T-helper 1 cell (primary cell): ENCODE measurements at places on chromosomes 16 and 17.

DNA sequence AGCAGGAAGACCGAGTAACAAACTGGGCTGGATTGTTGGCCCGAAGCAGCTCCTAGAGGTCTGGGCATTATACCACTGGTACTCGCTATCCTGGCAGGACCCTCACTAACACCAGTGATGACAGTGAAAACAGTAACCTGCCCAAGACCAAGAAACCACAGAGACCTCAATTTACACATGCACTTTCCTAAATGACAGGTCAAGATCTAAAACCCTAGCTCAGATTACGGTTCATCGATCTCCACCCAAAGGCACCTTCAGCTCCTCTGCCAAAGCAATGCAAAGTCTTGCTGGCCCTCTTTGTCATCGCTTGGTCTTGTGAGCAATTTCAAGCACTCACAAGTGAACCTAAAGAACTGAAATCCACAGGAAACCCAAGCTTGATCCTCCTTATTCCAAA is 1.5 kb downstream of the PIP4K2B start:
- DNase-seq, result no peak

DNA sequence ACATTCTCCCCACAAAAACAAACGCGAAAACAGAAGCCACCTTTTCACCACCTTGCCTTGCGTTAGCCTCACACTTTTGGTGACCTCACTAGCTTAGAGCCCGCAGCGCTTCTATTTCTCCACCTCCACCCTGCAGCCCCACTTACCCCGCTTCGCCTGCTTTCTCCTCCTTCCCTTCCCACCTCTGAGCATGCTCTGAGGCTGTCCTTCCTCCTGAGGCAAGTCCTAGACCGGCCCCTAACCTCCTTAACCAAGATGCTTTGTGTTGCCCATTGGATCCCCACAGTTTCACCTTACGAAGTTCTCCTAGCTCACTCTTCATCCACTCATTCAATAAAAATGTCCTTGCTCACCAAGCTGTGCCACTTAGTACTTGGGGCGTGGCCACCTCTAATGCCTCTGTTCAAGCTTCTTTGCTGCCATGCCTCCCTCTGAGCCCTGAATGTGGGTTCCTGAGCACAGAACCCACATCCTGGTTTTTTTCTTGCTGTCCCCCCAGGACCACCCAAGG is 1.3 kb downstream of the GNGT2 start:
- DNase-seq, result no peak

DNA sequence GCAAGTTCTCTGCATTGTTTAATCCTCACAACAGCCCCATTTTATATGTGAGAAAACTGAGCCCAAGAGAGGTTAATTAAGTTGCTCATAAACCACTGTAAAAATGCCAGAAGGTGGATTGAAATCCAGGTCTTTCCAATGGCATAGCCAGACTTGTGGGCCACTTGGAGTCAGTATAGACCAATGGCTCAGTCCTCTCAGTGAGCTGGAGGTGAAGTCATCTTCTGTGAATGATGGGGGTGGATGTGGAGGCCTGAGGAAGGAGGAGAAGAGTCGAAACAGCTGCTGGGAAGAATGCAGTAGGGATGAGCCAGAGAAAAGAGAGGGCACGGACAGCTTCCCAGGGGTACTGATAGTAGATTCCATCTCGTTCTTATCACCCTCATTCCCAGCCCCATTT is 213.4 kb downstream of the SOX9 start:
- DNase-seq, result no peak

GRCh38 chr17:71287071-71287823 is 833.6 kb upstream of the SOX9 start:
- DNase-seq, result no peak

GRCh38 chr16:27486344-27486743 is 63.4 kb downstream of the GTF3C1 start:
- no peak for DNase-seq

- DNase-seq, result no peak
Measured at GRCh38 chr16:74232806-74233465, 63.7 kb upstream of the PSMD7 start.

DNA sequence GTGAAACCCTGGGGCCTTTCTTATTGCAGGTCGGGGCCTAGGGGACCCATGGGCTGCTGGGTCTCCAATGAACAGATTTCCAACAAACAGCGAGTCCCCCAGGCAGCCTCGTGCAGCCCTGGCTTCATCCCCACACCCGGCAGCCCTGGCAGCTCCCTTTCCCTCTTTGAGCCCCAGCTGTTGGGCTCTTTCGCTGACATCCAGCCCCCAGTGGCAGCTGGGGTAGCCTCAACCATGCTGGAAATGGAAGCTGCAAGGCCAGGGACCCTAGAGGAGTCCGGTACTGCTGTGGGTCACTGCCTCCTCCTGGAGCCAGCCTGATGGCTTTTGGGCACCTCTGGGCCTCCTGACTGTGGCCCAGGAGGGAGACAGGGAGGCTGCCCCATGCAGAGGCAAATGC is 5.9 kb downstream of the RPUSD1 start:
- DNase-seq, result no peak

GRCh38 chr16:4766875-4767628 is at the start of gene ZNF500:
Gene ZNF500, minus strand, starts transcription at chr16:4767162. Its CDS starts 1,184 bp downstream, at chr16:4765978.
- peak; percentile 87 for DNase-seq

DNA sequence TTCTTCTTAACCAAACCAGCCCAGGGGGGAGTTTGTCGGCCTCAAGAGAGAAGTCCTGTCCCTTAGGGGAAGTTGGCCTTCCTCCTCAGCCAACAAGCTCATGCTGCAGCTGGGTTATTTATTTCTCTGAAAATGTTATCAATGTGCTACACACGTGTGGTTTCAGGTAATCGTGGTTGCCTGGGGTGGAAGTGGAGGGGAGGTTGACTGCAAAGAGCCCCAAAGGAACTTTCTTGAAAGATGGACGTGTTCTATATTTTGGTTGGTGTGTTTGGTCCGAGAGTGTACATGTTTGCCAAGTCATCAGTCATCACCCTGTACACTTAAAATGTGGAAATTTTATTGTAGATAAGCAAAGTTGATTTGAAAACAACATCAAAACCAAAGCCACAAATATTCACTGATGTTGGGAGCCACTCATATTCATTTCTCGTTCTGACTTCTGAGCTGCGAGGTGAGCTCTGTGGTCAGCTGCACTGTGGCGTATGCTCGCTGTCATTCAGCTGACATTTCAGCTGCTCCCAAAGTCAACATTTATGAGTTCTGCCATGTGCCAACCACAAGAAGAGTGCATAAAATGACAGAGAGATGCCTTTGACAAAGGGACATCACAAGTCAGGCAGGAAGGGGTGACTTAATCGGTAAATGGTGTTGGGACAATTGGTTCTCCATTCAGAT is 26.5 kb upstream of the ADGRG1 start:
- peak; percentile 97 for DNase-seq

GRCh38 chr17:44912763-44913544 is 2.3 kb downstream of the GFAP start:
- no peak for DNase-seq

DNA sequence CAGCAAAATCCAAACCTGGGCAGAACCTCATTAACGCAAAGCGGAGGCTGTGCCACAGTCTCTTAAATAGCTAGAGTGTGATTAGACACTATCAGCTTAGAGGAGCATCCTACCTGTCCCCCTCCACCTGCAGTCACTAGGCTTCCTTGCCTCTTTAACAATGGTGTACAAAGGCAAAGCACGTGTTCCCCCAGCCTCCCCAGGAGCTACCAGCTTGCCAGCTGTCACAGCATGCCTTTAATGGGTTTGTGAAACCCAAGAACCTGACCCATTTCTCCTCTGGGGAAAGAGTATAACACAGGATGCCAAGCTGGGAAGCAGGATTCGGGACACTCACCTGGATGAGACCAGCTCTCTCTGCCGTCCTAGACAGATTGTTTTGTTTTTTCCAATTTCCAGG is 37.2 kb upstream of the TBX2 start:
- no peak for DNase-seq

DNA sequence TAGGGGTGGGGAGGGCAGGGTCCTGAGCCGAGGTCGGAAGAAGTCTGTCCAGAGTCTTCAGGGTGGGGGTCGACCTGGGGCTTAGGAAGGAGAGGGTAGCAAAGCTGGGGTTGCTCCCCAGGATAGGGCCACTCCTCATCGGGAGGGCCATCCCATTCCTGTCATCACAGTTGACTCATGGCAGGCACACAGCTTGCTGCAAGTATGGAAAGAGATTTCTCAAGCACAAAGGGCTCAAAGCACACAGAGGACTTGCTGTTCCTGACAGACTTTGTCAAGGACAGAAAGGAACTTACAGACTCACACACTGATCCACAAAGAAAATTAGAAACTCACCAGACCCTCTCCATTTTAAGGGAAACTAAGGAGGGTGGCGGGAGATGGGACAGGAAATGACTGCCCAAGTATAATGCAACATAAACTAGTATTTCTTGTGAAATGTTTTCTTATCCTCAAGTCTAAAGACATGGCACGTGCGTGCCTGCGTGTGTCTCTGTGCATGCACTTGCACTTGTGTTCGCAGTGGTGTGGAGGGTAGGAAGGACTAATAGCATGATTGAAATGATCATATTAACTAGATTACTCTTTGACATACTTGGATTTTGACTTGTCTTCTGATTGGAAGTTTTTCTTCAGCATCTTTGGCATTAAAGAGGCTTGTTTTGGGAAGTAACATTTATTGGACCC is 2.4 kb downstream of the AOC2 start:
- no peak for DNase-seq

- no peak for DNase-seq
Measured at GRCh38 chr17:65749479-65749878, 188.0 kb upstream of the AXIN2 start.

- no peak for DNase-seq
Measured at GRCh38 chr16:28292731-28293600, 641 bp downstream of the SBK1 start.

GRCh38 chr17:9229826-9230201 is 208.5 kb downstream of the NTN1 start:
- DNase-seq, result no peak

- DNase-seq, result no peak
Measured at GRCh38 chr17:17724307-17725010, 43.2 kb downstream of the RAI1 start.

GRCh38 chr17:10579270-10579669 is 29.8 kb upstream of the MYH2 start:
- DNase-seq, result no peak

- DNase-seq, result no peak
Measured at GRCh38 chr17:2893422-2893914, 97.2 kb downstream of the RAP1GAP2 start.

GRCh38 chr16:49621241-49622083 is 234.4 kb downstream of the ZNF423 start:
- DNase-seq, result no peak

- no peak for DNase-seq
Measured at GRCh38 chr16:71383054-71383773, 24.7 kb downstream of the CALB2 start.

- no peak for DNase-seq
Measured at GRCh38 chr17:32928586-32929535, 908 bp downstream of the TMEM98 start.
